ENCODE measurements at places on chromosomes 13 and 19.

- DNase-seq, result no peak
Measured at GRCh38 chr13:95564733-95565291, 12.3 kb downstream of the CLDN10 start.

- no peak for DNase-seq
Measured at GRCh38 chr13:40114305-40114896, 458.9 kb downstream of the COG6 start.

DNA sequence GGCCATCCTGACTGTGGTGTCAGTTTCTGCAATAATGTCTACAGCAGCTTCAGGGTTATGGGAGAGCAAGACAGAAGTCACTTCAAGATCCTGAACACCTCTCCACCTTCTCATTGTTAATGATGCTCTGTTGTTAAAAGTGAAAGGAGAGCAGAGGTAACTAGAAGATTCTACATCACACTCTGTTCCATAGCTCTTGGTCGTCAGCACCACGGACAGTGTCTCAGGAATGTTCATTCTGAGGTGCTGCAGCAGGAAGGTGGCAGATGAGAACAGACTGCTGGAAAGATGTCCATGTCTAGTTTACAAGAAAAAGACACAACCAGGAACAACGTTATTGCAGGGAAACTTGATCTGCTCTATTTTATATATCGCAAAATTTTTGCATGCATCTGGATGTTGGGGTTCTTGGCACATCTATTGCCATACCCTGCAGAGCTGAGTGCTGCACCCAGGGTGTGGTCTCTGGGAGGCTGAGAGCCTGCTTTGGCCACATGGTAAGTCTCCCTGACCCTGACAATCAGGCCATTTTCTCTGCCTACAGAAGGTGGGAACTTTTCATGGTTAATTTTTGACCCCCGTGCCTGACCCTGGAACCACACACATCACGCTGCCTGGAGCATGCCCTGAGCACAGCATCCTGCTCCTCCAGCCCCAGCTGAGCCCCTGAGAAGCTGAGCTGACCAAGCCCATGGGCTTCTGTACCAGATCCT is 12.7 kb downstream of the CEACAM21 start:
- DNase-seq, result peak; percentile 19

- no peak for DNase-seq
Measured at GRCh38 chr19:31985001-31985605, 360.3 kb upstream of the ZNF507 start.

- peak; percentile 17 for DNase-seq
Measured at GRCh38 chr19:43534816-43535761, 2.1 kb downstream of the ZNF575 start.

GRCh38 chr19:10270180-10270615 is 722 bp upstream of the ICAM1 start:
- peak; percentile 87 for DNase-seq

DNA sequence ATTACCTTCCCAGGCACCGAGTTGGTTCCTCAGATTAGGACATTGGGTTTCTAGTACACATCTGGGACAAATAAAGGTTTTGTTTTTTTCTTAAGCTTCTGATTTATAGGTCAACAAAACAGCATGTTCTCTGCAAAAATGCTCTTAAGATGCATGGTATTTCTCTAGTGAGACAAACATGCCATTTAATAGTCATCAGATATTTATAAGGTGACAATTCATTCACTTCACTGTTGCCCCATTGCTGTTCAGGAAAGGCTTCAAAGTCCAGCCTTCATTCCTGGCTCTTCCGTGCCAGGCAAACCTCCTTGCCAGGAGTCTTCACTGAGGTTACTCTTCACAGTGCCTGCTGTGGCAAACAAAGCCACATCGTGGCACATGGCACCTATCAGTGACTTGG is 156.3 kb upstream of the FNDC3A start:
- DNase-seq, result no peak

DNA sequence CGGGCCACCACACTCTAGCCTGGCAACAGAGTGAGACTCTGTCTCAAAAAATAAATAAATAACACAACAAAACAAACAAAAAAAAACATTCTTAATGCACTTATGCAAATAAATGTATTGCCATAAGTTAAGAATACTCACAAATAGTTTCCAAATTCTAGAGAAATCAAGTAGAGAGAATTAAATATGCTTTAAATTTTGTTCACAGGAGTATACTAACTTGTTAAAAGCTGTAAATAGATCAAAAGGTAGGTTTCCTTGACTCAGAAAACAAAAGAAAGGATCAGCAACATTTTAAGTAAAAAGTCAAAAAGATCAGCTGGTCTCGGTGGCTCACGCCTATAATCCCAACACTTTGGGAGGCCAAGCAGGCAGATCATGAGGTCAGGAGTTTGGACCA is 50.5 kb upstream of the ZNF429 start:
- no peak for DNase-seq

- DNase-seq, result no peak
Measured at GRCh38 chr13:20221772-20222171, 10.3 kb downstream of the GJB6 start.

DNA sequence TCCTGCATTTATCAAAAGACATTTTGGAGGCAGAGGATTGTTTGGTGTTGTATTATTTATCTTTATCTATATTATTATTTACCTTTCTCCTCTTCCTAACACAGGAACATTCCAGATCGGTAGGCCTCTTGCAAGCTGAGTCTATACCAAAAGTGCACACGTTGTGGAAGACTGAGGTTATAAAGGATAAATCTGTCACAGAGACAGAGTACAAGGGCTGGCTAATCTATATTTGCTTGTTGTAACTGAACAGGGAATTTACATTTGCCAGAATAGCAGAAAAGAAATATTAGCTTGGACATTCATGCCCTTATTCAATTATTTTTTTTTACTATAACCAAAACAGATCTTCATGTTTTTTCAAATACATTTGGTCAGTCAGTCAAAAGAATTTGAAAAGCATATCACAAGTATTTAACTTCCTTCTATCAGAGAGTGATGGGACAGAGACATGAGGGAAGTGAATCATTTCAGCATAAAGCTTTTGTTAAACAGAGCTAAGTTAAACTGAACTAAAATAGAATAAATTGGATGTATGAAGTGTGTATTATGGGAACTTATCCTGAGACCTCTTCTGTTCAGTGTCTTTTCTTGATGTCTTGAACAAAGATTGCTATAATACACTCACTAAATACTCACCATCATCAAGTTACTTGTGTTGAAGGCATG is 352.5 kb downstream of the DNAJC15 start:
- no peak for DNase-seq

GRCh38 chr19:1523412-1524286 is at the start of gene PLK5:
Gene PLK5, plus strand, starts transcription at chr19:1524077. Its CDS starts 2,920 bp downstream, at chr19:1526997.
- DNase-seq, result no peak

- no peak for DNase-seq
Measured at GRCh38 chr13:77535448-77535847, at the start of gene SCEL. Gene SCEL, plus strand, starts transcription at chr13:77535706. Its CDS starts 20,170 bp downstream, at chr13:77555876.

DNA sequence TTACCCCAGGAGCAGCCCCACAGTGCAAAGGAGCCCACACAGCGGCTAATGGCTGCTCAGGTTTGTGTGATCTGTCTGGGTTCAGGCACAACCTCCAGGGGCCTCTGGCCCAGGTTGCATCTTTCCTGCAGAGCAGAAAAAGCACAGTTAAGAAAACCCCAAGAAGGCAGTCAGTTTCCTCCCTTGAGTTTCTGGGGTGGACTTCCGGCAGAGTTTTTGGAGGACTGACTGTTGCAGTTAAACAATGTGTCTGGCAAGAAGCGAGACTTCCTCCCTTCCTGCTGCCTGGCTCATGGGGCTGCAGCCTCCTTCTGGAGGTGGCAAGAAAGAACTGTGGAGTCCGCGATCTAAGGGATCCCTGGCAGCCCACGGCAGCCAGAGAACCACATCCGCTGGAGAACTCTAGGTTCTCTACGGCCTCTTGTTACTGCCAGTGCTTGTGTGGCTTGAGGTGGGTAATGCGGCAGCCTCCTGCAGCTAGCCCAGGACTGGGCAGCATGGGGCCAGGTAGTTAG is 114.4 kb downstream of the ZDHHC20 start:
- peak; percentile 50 for DNase-seq

DNA sequence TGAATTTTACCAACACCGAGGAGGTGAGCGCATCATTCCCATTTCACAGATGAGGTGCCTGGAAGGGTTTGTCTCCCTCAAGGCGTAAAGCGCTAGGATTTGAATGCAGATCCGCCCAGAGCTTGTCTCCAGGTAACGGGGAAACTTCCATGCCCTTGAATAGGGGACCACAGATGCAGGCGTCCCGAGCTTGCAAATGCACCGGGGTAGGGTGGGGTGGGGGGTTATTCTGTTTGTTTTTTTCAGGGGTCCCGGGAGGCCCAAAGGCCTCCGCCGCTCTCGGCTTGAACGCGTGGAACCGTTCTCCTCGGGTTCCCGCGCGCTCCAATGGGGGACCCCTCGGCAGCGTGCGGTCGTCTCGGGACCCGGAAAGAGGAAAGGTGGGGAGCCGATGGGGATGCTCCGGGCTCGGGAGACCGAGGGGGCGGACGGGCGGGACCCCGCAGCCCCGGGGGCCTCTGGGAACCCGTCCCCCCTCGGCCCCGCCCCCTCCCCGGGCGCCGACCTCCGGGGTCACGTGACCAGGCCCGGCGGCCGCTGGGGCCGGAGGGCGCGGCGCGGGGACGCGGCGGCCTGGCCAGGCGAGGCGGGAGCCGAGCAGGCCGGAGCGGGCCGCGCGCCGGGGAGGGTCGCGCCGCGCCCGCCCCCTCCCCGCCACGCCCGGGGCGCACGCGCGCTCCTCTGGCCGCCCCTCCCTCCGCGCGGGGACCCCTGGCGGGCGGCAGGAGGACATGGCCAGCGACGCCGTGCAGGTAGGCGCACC is at the start of gene PKN1:
PKN1 (plus strand) TSS at position 516 of the 763 bp plus-strand sequence; CDS start at position 732, 216 bp downstream.
- peak; percentile 67 for DNase-seq

DNA sequence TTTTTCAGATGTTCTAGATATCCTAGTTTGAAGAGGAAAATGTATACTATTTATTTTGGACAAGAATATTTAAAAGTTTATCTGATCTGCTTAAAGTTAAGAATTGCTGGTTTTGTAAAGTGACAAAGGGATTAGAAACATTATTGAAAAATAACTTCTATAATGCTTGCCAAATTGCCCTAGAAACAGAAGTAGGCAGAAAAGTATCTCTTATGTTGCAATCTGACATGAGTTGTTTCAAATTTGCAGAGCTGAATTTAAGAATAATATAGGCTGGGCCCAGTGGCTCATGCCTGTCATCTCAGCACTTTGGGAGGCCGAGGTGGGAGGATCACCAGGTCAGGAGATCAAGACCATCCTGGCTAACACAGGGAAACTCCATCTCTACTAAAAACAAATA is 777.1 kb downstream of the LIG4 start:
- no peak for DNase-seq

DNA sequence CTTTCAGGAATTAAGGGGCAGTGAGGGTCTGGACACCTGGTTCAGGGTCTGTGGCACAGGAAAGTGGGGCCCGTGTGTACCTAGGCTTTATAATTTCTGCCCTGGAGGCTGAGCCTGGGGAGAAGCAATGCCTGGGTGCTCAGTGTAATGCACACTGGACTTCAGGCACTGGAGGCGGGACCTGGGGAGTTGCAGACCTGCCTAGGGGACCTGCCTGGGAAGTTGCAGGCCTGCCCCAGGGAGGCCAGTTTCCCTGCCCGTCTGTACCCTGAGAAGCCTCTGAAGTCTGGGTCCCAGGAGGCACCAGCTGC is 2.5 kb upstream of the TMEM59L start:
- DNase-seq, result no peak

DNA sequence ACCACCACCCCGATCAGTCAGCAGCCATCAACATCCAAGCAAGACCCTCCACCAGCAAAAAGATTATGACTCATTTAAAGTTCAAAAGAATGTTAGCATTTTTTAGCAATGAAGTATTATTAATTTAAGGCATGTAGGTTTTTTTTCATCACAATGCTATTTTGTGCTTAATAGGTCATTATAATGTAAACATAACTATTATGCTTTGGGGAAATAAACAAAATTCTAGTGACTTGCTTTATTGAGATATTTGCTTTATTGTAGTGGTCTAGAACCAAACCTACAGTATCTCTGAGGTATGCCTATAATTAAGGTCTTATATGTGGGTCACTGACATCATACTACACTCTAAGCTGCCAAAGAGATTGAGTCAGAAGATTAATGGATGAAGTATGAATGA is 20.0 kb downstream of the KLF12 start:
- no peak for DNase-seq

DNA sequence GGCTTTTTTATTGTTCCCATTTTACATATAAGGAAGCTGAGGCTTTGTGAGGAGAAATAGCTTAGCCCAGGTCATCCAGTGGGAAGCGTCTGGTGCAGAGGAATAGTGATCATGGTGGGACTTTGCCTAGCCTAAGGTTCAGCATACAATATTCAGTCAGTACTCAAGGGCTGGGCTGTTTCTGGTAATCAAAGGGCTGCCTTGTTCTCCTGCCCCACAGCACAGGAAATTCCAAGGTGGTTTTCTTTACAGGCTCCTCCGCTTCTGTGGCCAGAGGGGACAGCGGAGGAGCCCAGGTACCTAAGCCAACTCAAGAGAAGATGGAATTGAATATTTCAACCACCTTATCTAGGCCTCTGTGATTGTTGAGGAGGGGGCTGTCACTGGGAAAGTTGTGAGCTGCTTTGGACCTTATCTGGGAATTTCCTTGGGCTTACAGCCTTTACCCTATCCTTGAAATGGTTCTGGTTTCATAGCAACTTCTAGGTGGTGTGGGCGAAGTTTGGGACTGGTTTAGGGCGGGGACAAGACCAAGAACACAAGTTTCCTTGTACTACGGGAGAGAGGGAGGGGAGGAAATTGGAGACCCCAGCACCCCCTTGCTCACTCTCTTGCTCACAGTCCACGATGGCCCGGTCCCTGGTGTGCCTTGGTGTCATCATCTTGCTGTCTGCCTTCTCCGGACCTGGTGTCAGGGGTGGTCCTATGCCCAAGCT is at the start of gene MIA:
MIA (plus strand) TSS at position 606 of the 716 bp plus-strand sequence; CDS start at position 628, 22 bp downstream.
- no peak for DNase-seq

DNA sequence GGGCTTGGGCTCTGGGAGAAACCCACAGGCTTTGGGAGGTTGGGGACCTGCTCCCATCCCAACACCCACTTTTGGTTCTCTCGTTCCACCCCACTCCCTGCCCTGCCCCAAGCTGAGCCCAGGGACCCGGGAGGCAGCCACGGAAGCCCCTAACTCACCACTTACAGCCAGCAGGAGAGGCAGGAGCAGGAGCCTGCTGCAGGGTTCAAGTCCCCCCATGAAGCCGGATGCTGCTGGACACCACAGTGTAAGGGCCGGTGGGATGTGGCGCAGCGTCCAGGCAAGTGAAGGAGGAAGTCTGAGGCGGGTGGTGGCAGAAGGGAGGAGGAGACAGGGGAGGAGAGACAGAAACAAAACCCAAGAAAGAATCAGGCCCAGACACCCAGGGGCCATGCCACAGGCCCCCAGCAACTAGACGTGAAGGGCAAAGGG is at the start of gene TYROBP:
TYROBP (minus strand) TSS at position 286 of the 432 bp plus-strand sequence; CDS start at position 219, 67 bp downstream.
- no peak for DNase-seq

DNA sequence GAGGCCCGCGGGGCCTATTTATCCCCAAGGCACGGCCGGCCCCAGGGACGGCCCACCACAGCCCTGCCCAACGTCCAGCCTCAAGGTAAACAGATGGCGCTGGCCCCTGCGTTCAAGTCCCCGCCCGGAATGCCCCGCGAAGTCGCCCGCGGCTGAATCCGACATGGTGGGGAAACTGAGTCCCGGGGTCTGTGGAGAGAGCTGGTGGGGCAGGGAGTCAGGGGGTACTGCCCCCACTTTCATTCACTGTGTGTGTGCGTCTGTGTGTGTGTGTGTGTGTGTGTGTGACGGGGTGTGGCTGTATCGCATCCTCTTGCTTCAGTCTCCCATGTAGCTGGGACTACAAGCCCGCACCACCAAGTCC is 192 bp upstream of the COMP start:
- DNase-seq, result no peak

All from activated CD4-positive, alpha-beta T cell treated with anti-CD3 and anti-CD28 coated beads, Interleukin-2, Interleukin-6, amounts not matched to agents 100 ng/mL and 50 ng/mL, durations not matched to agents 16 hours and 8 hours (primary cell).